ENCODE measurements at places on chromosomes 16 and 17. TPM values are rescaled to one million over a fixed set of nuclear protein-coding genes. Genes with fewer than 3 reads are reported as not detected.

Gene DNAJA2
- total RNA-seq = 66.6 TPM

Gene SLC13A2
- not detected for total RNA-seq

Gene NFATC3
- 17.5 TPM for total RNA-seq

Gene SEPTIN1
- total RNA-seq = not detected

Gene NPIPA8
- 12.6 TPM for total RNA-seq

Gene TLCD1
- 4.8 TPM for total RNA-seq

Gene SPATA32
- total RNA-seq = not detected

Gene ETV4
- total RNA-seq = 2.1 TPM

Gene ZNF624
- 3.1 TPM for total RNA-seq

Gene GRIN2A
- not detected for total RNA-seq

Gene CNGB1
- total RNA-seq = not detected

Gene SLC38A8
- not detected for total RNA-seq

Gene SLC22A31
- total RNA-seq = not detected

Data from GM23248 (cell line).